ENCODE measurements at places on chromosomes 6 and 20.

GRCh38 chr6:210104-210456 is 82.2 kb upstream of the DUSP22 start:
- no peak for DNase-seq

DNA sequence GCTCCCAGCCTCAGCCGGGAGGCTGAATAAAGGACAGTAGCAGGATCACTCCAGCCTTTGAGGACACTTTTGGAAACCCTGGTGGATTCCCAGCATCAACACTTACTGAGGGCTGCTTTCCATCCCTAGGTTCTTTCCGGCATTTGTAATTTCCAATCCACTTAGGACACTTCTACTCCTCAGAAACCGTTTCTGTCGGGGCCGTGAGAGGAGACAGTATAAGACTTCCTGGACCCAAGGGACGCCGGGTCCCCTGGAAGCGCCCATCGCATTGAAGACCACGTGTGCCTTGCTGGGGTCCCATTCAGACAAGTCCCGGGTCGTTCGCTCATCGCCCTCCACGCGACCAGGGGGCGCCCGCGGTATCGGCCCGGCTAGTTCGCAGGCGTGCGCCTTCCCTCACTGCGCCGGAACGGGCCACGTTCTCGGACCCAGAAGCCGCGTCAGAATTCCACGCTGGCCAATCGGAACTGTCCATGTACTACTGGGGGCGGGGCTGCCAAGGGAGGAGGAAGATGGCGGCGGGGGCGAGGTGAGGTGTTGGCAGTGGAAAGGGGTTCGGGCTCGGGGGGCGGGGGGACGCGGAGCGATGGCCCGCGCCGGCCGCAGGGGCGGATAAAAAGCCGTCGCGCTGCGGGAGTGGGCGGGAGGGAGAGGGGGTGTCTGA is at the start of gene NUS1:
NUS1 (plus strand) TSS at position 479 of the 667 bp plus-strand sequence. CDS start 202 bp downstream, outside the sequence.
- peak; percentile 97 for DNase-seq

DNA sequence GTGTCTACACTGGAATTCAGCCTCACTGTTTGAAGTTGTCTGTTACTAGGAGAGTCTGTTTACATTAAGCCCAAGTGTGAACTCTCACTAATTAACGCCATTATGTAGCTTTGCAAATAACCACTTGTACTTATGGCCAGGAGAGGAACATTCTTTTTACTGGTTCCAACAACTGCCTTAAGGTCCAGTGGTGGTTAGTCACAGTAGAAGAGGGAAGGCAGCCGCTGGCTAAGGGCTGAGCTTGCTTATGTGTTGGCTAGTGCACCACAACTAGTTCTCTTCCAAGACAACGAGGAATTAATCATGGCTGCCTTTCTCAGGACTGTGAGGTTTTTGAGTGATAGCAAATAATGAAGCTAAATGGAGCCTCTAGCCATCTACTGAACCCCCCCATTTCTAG is 14.9 kb upstream of the SLC22A23 start:
- DNase-seq, result no peak

DNA sequence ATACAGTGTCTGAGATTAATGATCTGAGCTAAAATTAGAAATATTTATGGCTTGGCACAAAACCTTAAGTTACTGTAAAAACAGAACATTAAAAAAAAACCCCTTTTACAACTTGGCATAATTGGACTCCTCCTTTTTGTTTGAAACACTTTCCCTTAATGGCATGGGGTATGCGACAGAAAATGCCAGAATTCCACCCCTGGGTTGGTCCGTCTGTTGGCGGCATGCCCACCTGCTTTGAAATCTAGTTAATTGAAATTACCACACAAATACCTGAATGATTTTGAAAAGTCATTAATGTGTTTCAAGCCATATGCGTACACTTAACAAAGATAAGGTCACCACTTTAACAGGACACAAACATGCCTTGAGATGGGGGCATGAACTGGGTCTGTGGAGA is 175.1 kb upstream of the FOXQ1 start:
- no peak for DNase-seq

DNA sequence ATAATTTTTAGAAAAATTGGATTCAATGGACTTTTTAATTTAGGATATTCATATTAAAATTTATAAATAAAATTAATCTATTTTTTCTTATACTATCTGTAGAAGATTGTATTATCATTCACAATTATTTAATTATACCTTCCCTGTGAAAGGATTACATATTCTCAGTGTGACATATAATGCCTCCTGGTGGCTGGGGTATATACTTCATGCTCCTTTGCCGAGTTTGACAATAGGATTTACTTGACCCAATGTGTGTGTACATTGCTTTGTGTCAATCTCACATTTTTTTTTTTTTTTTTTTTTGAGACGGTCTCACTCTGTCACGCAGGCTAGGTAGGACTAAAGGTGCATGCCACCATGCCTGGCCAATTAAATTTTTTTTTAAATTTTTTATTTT is 230.0 kb upstream of the CHD6 start:
- DNase-seq, result no peak

- no peak for DNase-seq
Observed at GRCh38 chr20:62395311-62396242, 8.7 kb downstream of the RPS21 start.

- no peak for DNase-seq
Observed at GRCh38 chr6:329888-330691, 37.8 kb downstream of the DUSP22 start.

- DNase-seq, result no peak
Observed at GRCh38 chr20:11242320-11242719, 568.5 kb upstream of the JAG1 start.

GRCh38 chr20:47113362-47114109 is 218.9 kb downstream of the EYA2 start:
- no peak for DNase-seq

GRCh38 chr6:158770533-158771330 is 48.4 kb downstream of the EZR start:
- DNase-seq, result no peak

DNA sequence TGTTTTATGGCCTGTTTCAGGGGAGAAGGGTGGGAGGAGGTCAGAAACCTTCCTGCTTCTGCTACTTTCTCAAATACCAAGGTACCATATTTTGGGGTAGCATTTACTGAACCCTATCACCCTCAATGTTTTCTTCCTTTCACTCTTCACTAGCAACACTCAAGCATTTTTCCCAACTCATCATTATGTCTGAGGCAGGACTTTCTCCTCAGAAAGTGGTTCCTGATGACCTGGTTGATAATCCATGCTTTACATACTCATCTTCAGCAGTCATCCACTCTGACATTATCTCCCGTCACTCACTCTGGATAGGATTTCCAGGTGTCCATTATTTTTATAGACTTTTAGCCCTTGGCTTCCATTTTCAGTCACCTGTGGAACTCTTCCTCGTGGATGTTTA is 21.1 kb downstream of the ZNF292 start:
- DNase-seq, result no peak

- no peak for DNase-seq
Observed at GRCh38 chr20:41359541-41360011, 7.0 kb downstream of the EMILIN3 start.

GRCh38 chr20:44284032-44284431 is 27.0 kb downstream of the FITM2 start:
- no peak for DNase-seq

- DNase-seq, result no peak
Observed at GRCh38 chr6:70119218-70119835, 183.6 kb downstream of the COL9A1 start.

DNA sequence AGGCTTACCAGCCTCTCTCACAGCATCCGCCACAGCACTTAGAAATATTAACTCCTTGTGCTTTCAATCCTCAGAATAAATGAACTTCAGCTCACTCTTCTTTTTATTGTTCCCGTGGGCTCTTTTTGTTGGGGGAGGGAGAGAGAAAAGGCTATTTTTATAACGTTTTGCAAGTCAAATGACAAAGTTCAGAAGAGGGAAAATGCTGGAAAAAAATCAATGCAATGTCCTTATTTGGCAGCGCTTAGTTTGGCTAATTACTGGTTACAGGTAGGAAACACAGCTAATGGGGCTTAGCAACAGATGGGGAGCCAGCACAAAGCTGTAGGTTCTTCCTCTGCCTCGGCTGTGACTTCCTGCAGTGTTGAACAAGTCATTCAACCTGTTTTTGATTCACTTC is 1067.0 kb upstream of the MAP3K7 start:
- no peak for DNase-seq

DNA sequence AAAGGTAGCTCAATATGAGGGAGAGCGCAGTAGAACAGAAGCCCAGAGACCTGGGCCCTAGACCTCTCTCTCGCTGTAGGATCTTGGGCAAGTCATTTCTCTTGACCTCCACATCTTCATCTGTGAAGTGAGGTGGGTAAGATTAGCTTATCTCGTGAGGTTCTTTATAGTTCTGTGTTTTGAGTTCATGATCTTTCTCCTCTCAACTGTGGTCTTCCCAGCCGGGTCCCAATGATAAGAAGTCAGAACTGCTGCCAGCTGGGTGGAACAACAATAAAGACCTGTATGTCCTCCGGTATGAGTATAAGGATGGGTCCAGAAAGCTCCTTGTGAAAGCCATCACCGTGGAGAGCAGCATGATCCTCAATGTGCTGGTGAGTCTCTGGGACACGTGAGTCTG is 6.9 kb downstream of the PSMF1 start:
- DNase-seq, result no peak

- no peak for DNase-seq
Observed at GRCh38 chr6:35415065-35415891, 36.9 kb upstream of the FANCE start.

GRCh38 chr6:167303675-167304625 is 12.8 kb downstream of the UNC93A start:
- DNase-seq, result no peak

DNA sequence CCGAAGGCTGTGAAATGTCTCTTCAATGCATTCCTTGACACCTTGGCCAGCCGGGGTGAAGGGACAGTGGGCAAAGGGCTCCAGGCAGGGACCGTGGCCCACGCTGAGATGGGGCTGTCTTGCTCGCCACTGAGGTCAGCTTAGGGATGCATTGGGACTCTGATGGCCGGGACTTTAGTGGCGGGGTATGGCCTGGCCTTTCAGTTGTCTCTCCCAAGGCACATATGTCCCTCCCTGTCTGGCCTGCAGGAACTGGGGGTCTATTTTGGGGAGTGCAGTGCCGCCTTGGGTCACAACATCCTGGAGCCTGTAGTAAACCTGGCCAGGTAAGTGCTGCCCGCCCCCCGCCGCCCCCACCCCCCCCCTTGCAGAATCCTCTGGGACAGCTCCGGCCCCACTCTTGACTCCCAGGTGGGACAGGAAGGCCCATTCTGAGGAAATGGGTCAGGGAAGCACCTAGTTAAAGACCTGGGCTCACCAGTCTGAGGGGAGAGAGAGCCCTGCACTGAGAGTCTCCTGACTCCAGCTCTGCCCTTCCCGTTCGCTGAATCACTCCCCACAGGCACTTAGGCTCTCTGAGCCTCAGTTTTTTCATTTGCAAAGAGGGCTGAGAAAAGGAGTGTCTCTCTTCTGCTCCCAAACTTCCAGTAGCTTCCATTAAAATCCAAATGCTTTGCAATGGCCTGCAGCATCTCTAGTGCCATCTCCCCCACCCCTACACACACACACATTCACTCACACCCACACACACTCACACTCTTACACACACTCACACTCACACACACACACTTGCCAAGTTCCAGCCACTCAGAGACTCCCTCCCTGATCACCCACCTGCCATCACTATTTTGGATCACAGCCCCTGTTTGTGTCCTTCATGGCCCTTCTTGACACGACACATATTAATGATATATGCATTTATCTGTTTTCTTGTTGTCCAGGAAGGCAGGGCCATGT is 33.1 kb downstream of the RAB44 start:
- no peak for DNase-seq

DNA sequence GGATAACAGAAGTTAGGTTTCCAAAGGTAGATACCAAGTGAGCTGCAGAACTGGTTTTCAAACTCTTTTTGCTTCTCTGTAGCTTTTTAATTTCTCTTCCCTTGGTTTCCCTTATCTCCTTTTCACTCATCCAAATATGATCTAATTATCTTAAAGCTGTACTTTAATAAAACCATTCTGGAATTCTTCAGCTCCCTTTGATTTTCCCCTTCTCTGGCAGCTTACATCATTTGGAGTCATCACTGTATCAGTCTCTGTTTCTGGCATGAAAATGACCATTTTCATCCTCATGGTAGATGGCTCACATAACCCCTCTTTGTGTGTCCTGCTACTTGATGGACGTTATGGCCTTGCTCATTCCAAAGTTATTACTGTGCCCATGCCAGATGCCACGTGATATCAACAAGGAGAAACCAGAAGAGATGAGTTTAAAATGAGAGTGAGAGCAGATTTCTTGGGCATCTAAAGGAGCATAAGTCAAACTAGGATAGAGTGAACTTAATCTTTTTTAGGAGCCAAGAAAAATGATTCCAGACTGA is 620.2 kb downstream of the QKI start:
- no peak for DNase-seq
